A549 (cell line): ENCODE measurements at places on chromosomes 6 and 20.

GRCh38 chr6:44253307-44254101 lies 3.8 kb downstream of the SLC35B2 start:
- DNase-seq = no peak

DNA sequence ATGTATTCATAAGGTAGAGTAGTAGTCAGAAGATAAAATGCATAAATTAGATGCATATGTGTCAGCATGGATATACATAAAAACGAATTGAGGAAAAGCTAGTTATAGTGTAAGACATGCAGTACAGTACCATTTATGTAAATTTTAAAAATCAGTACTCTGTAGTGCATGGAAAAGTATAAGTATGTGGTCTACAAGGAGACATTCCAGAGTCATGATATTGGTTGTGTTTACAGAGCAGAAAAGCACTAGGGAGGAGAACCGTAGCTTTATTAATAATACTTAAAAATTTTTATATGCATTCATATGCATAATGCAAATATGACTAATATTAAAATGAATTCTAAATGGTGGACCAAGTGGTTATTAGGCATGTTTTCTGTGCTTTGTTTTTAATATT lies 220.0 kb downstream of the ZFAND3 start:
- no peak for DNase-seq

DNA sequence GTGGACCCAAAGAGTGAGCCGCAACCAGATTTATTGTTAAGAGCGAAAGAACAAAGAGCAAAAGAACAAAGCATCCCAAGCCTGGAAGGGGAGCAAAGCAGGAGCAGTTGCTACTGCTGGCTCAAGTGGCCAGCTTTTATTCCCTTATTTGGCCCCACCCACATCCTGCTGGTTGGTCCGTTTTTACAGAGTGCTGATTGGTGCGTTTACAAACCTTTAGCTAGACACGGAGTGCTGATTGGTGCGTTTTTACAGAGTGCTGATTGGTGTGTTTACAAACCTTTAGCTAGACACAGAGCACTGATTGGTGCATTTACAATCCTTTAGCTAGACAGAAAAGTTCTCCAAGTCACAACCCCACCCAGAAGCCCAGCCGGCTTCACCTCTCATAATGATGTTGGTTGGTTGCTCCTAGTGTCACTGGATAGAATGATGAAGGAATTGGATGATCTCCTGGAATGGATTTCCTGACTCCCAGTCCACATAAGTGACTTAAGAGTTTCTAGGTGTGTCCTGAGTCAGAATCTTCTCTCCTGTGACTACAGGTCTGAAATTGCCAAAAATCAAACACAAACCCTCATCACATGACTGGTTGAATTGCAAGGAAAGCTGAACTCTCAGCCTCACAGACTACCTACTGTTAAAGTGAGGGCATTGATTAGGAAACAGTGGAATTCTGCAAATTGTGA lies 52.1 kb upstream of the CAP2 start:
- DNase-seq = no peak

DNA sequence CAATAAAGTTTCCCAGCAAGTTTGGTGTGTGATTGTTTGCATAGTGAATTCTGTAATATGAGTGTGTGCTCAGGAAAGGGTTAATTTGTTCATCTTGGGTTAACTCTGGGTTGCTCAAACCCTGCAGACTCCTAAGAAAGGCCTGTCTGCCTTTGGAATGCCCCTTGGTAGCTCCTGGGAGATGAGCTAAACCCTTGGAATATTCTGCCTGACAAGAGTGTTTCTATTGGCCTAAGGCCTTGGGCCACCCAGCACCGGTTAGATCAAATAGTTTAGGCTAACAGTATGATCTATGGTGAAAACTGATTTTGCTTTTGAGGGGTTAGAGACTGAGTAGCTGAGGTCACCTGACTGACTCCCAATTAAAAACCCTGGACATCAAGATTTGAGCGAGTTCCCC lies 248.3 kb downstream of the GRM1 start:
- DNase-seq = no peak

DNA sequence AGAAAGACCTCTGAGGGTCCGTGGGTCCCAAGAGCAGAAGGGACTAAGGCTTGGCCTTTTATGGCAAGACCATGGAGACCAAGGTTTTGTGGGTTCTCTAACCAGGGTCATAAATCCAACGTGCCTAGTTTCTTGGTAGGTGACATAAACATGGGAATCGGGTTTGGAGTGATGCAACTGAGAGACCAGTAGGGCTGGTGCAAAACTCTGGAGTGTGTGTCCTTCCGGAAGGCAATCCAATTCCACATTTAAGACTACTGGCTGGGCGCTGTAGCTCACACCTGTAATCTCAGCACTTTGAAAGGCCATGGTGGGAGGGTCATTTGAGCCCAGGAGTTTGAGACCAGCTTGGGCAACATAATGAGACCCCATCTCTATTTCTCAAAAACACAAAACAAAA lies 116.5 kb upstream of the ARG1 start:
- DNase-seq = no peak

- DNase-seq = no peak
Observed at GRCh38 chr6:146850981-146851380, 252.2 kb downstream of the ADGB start.

- peak; percentile 88 for DNase-seq
Observed at GRCh38 chr6:33840048-33840926, 36.5 kb upstream of the MLN start.

DNA sequence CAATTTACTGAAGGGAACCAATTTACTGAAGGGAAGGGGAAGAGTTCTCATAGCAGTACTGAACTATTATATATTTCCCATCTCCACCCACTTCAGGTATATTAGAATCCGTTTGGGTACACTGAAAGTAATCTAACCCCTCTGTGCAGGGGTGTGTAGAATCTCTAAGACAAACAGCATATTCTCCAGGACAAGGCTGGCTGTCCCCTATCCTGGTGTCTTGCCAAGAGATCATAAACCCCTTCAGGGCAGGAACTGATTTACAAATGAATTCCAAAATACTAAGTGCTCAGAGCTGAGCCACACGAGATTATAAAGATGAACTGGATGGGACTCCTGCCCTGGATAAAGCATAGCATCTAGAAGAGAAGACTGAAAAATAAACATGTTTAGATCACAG lies 9.2 kb downstream of the ASF1A start:
- DNase-seq = no peak

DNA sequence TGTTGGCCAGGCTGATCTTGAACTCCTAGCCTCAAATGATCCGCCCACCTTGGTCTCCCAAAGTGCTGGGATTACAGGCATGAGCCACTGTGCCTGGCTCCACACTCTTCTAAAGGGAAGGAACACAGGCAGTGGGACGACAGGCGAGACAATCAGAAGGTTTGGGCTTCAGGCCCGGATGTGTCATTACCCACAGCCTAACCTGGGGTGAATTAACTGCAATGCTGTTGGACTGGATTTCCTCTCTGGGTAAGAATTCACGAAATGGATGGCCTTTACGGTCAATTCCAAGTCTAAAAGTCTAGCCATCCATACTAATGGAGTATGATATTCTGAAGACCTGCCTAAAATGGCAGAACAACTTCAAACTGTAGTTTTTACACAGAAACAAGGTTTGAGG lies 83.7 kb upstream of the CCDC28A start:
- DNase-seq = no peak

DNA sequence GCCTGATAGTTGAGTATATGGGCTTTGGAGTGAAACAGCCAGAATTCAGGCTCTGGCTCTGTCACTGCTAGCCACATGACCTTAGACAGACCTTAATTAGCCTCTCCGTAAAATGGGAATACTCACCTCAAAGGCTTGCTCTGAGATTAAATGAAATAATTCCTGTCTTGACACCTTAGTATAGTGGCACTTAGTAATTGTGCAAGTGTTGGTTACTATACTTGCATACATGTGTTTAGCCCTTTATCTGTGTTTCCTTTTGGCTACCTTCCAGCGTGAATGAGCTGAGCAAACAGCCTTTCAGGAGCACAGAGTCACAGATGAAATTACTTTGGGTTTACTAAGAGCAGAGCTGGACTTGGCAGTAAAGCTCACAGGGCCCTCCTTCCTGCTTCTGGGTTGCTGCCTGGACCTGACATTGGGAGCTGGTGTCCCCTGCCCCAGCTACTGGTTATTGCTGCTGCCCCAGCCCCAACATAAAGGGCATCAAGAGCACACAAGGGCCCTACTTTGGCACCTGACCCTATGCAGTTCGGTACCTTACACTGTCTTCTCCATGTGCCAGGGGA lies 32.8 kb downstream of the CD164 start:
- peak; percentile 6 for DNase-seq

GRCh38 chr20:36784900-36785299 lies 11.3 kb upstream of the DSN1 start:
- DNase-seq = no peak

GRCh38 chr6:144434308-144434990 lies 149.3 kb downstream of the UTRN start:
- DNase-seq = no peak

DNA sequence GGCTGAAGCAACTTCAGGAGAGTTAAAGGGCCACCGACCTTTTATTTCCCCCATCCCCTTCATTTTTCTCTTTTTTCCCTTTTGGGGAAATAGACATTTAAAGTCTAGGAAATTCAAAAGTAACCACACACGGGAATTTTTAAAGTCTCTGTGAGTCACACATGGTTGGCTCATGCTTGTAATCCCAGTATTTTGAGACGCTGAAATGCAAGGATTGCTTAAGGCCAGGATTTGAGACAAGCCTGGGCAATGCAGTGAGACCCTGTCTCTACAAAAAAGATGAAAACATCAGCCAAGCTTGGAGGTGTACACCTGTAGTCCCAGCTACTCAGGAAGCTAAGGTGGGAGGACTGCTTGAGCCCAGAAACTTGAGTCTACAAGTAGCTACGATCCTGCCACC lies 34.2 kb downstream of the KATNA1 start:
- no peak for DNase-seq

- no peak for DNase-seq
Observed at GRCh38 chr6:154251116-154251515, 105.5 kb downstream of the IPCEF1 start.

GRCh38 chr6:11092668-11093375 lies 812 bp upstream of the SMIM13 start:
- DNase-seq = peak; percentile 41

GRCh38 chr20:9482180-9482579 lies 32.2 kb upstream of the LAMP5 start:
- DNase-seq = no peak

DNA sequence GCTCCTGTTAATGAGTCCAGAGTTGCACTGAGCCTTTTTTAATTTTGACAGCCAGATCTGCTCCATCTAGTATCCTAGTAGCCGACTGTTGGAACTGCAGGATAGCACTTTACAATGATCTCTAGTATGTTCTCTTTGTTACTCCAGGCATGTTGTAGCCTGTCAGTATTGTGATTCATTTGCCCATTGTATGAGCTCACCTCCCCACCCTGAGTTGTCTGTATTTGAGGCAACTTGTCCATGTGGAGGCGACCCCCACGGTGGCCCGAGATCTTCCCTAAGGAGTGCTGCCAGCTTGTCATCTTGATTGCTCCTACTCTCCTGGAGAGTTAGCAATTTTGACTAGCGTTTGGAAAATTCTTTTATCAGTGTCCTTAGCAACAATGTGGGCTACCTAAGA lies 67.2 kb downstream of the DHX35 start:
- no peak for DNase-seq

DNA sequence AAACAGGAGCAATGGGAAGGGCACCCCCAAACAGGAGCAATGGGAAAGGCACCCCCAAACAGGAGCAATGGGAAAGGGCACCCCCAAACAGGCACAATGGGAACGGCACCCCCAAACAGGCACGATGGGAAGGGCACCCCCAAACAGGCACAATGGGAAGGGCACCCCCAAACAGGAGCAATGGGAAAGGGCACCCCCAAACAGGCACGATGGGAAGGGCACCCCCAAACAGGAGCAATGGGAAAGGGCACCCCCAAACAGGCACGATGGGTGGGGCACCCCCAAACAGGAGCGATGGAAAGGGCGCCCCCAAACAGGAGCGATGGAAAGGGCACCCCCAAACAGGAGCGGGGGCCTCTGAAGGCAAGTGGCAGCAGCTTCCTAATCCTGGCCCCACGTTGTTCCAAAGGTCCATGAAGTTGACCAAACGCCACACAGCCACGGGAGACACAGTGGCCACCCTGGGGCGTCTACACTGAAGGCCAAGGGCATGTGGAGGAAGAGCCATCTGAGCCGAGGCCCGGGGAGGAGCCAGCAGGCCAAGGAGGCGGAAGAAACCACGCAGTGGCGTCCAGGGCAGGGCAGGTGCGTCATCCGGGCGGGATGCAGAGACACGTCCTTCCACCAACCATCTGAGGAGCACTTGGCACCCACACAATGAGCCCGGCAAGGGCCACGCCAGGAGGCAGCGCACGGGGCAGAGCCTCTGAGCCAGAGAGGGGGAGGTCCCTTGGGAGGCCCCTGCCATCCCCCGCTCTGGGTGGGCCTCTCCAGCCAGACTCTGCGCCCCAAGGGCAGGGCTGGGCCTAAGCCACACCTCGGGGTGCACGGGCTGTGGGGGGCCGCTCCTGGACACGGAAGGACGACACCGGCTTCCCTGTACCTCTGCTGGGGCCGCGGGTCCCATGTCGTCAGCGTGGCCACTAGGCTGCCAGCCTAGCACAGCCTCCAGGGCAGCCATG lies 21.5 kb upstream of the NTSR1 start:
- DNase-seq = no peak

GRCh38 chr6:144019929-144020328 lies 11.9 kb upstream of the PLAGL1 start:
- no peak for DNase-seq

- no peak for DNase-seq
Observed at GRCh38 chr6:35562060-35562459, 49.4 kb upstream of the TULP1 start.

GRCh38 chr6:45498591-45498990 lies 120.9 kb upstream of the SUPT3H start:
- DNase-seq = no peak
